ENCODE measurements at places on chromosomes 1 and 21.
A peak's percentile ranks its signal among the peaks of the same experiment; 100 is the strongest.

DNA sequence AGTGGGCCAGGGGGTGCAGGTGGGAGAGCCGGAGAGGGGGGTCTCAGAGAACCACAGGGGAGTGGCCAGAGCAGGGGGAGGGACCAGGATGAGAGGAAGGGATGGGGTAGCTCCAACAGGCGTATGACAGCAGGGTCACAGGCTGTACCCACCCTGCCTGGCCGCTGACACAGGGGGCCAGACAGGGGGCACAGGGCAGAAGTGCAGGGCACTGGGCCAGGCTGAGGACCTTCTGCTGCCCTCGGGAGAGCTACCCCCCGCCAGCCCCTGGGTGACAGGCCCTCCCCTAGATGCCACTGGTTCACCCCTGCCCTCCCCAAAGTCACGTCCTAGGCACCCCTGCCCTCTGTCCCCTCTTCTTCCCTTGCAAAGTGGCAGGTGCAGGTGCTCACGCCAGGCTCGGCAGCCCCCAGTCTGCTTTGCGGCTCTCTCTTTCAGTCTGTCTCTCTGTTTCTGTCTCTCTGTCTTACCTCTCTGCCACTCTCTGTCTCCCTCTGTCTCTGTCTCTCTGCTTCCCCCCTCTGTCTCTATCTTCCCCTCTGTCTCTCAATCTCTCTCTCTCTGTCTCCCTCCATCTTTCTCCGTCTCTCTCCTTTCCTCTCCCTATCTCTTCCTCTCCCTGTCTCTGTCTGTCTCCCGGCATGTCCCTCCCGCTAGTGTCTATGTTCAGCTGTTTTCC is 48.5 kb downstream of the WNT9A start:
- no peak for DNase-seq

- peak; percentile 89 for DNase-seq
Observed at GRCh38 chr1:111690306-111690617, 48.9 kb downstream of the INKA2 start.

DNA sequence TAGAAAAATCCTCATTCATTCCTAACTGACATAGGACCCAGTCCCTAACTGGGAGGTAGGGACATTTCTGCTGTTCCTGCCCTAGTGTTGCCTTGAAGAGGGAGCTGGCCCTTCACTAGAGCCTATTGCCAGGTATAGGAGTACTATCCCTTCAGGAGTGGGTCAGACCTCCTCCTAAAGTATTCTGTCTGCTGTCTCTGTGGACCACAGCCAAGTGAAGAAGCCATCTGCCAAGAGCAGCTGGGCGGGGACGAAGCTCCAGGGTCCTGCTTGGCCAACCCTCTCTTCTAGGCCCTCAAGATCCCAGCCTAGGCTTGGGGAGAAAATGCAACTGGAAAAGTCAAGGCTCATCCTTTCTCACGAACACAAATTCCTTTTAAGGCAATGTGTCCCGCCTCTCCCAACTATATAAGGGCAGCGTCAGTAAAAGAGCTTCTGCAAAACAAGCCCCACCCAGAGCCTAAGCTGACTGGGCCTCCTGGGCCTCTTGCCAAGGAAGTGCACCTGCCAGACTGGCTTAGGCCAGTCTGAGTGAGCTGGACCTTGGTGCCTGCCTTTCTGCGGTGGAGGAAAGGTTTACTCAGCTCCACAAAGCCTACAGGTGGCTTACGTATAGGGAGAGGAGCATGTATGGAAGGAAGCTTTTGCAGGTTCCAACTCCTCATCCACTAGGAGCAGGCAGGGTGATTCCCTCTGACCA is 638 bp upstream of the TUFT1 start:
- DNase-seq, result peak; percentile 91

DNA sequence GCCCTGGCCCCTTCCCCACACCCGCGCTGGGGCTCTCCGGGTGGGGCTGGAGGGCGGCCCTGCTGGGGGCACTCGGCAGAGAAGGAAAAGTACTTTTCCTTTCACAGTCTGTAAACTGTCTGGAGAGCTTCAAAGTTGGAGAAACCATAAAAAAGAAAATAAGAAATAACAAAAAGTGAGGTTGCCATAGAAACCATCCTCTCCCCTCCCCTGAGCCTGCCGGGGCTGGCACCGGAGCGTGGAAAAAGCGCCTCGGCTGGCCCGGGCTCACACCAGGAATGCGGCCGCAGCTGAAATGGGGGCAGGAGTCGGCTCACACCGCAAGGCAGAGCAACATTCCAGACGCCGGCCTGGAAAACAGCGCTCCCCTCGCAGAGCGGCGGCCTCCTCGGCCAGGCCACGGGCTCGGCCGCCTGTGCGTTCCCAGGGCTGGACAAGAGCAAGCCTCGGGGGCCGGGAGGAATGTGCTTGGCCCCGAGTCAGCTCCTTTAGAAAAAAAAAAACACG is 69.2 kb downstream of the MORN1 start:
- DNase-seq, result peak; percentile 97

All from GM23248 (cell line).